ENCODE measurements at places on chromosomes 16 and 17.

GRCh38 chr16:86042393-86042792, 143.4 kb downstream of the IRF8 start:
- no peak for DNase-seq

DNA sequence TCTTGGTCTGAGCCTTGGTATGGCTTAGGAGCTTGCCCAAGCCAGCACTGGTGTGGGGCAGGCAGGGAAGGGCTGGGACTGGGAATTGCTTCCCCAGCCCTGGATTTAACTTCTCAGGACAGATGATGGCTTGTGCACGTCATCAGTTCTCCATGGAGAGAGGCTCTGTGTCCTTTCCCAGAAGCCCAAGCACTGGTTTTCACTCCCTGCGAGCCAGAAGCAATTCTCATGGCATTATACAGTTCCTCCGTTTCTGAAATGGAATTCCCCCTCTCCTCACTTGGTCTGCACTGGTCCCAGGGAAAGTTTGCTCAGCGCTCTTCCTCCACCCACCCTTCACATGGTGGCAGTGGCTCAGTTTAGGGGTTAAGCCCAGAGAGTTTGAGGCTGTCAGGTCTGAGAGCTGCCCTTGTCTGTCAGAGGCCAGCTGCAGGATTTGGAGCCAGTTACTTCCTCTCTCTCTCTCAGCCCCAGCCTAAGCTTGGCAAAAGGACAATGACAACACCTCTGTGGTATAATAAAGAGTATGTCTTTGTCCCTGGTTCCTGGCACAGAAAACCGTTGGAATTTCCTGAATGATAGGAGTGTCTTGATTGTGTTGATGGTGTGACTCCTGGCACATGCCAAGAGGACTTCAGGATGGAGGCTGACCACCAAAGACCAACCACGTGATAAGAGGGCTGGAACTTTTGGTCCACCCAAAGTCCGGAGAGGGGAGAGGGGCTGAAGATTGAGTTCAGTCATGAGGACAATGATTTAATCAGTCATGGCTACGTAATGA, 219.6 kb upstream of the TNRC6C start:
- DNase-seq = peak; percentile 65

DNA sequence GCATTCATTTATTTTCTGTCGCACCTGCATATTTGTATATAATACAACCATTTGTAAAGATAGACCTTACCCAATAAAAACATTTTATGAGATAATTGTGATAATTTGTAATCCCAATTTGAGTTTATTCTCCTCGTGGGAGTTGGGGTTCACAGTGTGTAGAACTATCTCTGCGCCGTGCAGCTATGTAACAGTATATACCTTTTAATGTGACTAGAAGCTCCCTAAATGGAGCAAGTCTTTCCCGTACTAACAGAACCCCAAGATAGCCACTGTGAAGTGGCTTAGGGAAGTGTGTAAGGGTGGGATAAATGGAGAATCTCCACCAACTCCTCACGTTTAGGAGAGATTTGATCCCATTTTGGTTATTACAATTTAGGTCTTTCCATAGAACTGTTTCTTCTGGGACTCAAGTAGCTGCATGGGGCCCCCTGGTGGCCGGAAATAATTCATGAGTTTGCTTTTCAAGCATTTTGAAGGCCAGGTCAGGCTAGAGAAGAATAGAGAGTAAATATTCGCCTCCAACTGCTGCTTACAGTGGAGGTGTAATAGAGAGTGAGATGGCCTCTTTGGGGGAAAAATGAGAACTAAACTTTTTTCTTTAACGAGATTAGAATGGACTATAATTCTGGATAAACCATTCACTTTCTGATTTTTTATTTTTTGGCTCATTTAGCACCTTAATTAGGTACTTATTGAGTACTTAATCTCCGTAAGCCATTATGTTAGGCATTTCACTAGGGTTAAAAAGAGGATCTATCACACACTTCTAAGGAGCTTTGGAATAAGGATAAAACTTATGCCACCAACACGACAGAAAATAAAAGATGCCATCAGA, 4.5 kb downstream of the TMEM100 start:
- peak; percentile 73 for DNase-seq

DNA sequence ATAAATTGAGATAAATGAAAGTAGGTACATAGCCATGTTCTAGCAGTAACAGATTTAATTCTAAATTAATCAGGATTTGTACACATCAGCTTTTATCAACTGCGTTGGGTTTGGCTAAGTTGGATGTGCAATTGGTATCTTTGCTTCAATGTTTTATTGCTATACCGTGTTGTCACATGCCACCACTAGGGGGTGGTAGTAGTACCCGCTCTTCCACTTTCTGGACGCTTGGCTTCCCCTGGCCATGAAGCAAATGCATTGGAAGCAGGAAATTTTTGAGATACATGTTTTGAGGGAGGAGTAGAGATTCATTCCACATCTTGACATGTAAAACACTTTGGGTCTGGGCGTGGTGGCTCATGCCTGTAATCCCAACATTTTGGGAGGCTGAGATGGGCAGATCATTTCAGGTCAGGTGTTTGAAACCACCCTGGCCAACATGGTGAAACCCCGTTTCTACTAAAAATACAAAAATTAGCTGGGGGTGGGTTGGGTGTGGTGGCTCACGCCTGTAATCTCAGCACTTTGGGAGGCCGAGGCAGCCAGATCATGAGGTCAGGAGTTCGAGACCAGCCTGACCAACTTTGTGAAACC, 58.6 kb downstream of the EMP2 start:
- peak; percentile 66 for DNase-seq

- DNase-seq = no peak
Measured at GRCh38 chr17:81400154-81400977, 5.1 kb downstream of the BAHCC1 start.

GRCh38 chr17:40548982-40549685, 16.1 kb downstream of the CCR7 start:
- DNase-seq = no peak

GRCh38 chr17:51166198-51166986, at the start of gene NME2:
TSS of gene NME2 (plus strand) at chr17:51166411. CDS start at chr17:51166831, 420 bp downstream.
- DNase-seq = peak; percentile 91

DNA sequence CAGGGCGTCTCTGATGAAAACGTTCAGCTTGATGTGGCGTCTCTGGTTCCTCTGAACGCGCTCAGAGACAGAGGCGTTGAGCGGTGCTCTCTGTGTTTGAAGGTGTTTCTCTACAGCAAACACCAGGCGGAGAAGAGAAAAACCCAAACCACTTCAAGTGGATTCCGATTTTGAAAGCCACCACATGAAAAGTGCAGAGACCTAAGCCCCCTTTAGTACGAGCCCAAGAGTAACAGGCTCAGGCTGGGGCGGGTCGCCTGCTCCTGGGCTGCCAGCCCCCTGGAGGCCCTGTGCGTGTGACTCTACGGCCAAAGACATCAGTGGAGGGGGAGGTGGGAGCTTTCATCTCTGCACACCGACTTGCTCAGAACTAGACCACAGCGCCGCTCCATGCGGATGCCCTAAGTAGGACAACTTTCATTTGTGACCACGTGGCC, 328.4 kb downstream of the MAF start:
- DNase-seq = no peak

GRCh38 chr16:25005445-25006306, 9.5 kb downstream of the ARHGAP17 start:
- DNase-seq = no peak
